SHP77 treated with DMSO at 0.1 percent for 48 hours (cell line): ENCODE measurements at places on chromosomes 6 and 20.

- no peak for DNase-seq
Measured at GRCh38 chr20:52975029-52975732, 3.0 kb downstream of the TSHZ2 start.

DNA sequence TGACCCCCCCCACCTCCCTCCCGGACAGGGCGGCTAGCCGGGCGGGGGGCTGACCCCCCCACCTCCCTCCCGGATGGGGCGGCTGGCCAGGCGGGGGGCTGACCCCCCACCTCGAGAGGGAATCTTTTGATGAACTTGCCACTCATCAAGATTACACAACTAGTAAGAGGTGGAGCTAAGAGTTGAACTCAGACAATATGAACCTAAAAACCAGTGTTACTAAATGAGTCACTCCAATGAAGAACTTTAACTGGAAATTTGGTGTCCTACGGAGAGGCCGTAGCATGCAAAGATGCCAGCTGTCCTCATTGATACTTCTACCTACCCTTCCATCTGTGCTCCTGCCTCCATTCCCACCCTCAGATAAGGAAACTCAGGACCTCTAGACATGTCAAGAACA is 42.8 kb downstream of the PFDN4 start:
- no peak for DNase-seq

- no peak for DNase-seq
Measured at GRCh38 chr20:50594591-50595432, 84.6 kb downstream of the PTPN1 start.

DNA sequence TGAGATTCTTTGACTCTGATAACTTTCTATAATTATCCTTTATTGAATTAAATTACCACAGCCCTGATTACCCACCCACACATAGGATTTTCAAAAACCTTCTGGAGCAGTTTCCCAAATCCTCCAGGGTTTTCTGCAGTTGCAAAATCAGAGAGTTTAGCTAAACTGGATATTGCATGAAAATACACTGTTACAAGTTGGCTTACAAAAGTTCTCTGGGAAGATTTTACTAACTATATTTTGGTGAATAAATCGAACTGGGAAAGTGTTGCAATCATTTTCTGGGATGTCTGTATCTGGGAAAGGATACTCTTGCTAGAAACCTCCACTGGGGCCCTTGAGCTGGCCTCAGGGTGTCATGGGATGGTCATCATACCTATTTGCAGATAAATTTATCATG is 97.6 kb upstream of the STMND1 start:
- no peak for DNase-seq

DNA sequence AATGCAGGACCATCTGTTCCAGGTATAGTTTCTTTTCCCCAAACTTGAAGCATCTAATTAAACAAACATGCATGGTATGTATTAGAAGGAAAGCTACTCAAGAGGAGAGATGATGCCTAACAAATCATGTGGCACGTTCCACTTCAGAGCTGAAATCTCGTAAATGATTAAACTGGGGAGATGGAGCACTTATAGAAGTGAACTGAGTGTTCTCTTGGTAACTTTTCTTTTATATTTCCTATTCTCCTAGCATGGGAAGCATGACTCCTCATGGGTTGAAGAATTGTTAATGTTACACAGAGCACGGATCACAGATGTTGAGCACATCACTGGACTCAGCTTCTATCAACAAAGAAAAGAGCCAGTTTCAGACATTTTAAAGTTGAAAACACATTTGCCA is 61.1 kb downstream of the CCN2 start:
- DNase-seq: no peak

- no peak for DNase-seq
Measured at GRCh38 chr6:84103029-84103428, 69.5 kb downstream of the MRAP2 start.

GRCh38 chr20:62618611-62619529 is 23.4 kb upstream of the SLCO4A1 start:
- no peak for DNase-seq

DNA sequence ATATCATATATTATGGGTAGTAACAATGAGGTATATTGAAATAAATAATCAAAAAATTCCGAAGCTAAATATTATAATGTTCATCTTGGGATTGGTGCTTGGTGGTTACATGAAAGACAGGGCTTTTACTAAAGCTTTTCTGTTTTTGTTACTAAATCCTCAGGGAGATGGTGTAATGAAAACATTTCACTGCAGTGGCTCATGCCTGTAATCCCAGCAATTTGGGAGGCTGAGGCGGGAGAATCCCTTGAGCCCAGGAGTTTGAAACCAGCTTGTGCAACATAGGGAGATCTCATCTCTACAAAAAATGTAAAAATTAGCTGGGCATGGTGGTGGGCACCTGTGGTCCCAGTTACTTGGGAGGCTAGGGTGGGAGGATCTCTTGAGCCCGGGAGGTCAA is 42.9 kb downstream of the AFG1L start:
- no peak for DNase-seq

DNA sequence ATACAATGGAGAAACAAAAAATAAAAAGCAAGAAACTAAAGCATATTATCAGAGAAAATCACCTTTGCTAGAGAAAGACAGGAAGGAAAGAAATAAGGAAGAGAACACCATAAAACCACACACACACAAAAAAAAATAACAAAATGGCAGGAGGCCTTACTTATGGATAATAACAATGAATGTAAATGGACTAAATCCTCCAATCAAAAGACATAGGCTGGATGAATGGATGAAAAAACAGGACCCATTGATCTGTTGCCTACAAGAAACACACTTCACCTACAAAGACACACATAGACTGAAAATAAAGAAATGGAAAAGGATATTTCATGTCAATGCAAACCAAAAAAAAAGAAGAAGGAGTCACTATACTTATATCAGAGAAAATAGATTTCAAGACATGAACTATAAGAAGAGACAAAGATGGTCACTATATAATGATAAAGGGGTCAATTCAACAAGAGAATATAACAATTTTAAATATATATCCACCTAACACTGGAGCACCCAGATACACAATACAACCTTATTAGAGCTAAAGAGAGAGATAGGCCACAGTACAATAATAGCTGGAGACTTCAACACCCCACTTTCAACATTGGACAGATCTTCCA is 693.6 kb downstream of the HACE1 start:
- no peak for DNase-seq

- DNase-seq: no peak
Measured at GRCh38 chr20:4918473-4918872, 82.8 kb downstream of the SLC23A2 start.
